ENCODE measurements at places on chromosomes 4 and X. TPM values are rescaled to one million over a fixed set of nuclear protein-coding genes. Genes with fewer than 3 reads are reported as not detected.

GRCh38 chrX:39819921-39820849 is 277.6 kb downstream of the BCOR start:
- no peak for DNase-seq

- no peak for DNase-seq
These were observed 118.7 kb upstream of the AP1S2 start for GRCh38 chrX:15973299-15973698.

DNA sequence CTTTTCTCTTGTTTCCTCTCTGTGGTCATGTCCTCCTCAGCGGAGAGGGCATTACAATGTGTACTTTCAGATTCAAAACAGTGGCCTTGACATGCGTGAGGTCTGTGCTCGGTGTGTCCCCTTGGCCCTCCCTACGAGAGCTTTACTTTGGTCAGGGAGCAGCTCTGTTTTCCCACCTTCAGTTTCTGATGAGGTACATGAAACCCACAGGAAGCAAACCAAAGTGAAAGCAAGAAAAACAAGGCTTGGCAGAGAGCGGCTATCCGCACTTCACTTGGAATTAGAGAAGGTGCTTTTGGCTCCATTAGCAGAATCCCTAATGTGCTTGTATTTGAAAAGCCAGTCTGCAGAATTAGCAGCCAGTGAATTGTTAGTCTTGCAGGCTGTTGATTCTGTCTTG is 19.5 kb upstream of the BOD1L1 start:
- DNase-seq, result no peak

GRCh38 chr4:130356873-130357272 is 1260.9 kb downstream of the C4orf33 start:
- no peak for DNase-seq

DNA sequence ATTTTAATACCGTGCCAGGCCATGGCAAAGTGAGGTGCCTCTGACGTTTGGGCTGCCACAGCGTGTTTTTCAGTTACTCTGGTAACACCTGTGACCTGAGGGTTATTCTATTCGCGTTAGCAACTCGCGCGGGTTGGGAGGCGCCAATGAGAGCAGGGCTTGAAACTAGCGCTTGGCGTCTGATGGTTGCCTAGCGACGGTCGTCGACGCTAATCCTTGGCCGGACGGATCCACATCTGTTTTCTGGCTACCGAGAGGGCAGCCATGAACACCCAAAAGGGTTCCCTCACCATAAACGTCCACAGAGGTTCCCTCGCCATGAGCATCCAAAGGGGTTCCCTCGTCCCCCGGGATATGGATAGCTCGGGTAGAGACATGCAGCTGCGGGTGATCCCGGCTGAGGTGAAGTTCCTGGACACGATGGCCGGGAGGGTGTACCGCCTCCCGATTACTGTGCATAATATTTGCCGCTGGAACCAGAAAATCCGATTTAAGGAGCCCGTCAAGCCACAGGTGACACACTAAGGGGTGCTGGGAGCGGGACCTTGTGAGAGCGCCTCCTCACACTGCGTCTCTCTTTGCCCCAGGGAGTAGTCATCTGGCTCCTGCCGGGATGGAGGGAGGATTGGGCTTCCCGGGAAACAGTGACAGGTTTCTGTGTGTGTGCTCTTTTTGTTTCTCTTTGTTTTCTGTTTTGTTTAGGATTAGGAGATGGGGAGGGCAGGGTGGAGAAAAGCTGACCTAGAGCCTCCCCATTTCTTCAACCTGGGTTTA is at the start of gene CFAP47:
Gene CFAP47, plus strand, starts transcription at position 199 of the 774 bp plus-strand sequence. Its CDS starts 66 bp downstream, at position 265.
- peak; percentile 33 for DNase-seq

DNA sequence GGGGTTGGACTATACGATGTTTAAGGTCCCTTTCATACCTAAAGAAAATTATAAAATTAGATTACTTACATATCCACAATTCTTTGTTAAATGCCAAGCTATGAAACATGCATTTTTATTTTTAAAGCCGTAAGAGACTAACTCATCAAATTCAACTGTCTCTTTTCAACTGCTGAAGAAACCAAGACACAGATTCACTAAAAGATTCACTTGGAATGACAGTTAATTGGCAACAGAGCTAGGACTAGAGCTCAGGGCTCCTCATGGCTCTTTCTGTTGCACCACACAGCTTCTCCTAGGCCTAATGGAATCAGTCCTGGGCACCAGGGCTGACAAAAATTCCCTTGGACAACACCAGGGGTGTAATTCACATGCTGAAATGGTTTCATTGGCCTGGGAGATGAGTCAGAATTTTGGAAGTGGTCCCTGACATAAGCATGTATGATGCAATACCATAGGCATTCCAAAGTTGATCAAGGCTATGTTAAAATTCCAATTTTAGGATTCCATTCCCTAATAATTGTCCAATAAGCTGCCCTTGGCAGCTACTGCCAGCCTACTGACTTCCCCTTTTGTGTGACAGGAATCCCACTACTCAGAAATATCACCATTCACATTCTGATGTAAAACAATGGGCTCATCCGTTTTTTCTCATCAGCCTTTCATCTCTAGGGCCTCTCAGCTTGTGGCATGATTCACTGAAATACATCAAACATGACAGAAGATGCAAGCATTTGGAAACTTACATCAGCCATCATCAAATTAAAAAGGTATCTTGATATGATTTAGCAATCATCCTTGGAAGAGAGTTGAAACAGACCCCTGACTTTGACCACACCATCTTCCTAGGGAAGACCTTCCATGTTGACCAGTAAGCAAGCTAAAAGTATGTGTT is 54.2 kb downstream of the PLAC1 start:
- DNase-seq, result no peak

GRCh38 chr4:6293661-6294060 is 24.0 kb downstream of the WFS1 start:
- DNase-seq, result no peak

- DNase-seq, result no peak
These were observed 37.8 kb downstream of the ACSL1 start for GRCh38 chr4:184787766-184788503.

GRCh38 chr4:4385729-4386295 is 1.1 kb upstream of the NSG1 start:
- DNase-seq, result no peak

- no peak for DNase-seq
These were observed 781.4 kb downstream of the PCDH18 start for GRCh38 chr4:136750897-136751296.

DNA sequence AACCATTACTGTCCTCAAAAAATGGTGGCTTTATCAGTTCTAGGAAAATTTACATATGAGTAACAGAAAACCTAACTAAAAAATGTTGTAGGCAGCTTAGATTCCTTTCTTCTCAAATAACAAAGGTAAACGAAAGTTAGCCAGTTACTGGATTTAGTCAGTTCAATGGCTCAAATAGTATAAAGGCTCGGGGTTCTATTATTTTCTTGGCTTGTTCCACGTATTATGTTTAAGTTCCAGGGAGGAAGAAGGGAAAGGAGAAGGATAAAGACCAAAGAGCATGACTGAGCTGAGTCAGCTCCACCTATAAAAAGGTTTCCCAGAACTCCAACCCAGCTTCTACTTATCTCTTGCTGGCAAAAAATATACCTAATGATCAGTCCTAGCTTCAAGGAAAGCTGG is 41.0 kb upstream of the MAB21L2 start:
- DNase-seq, result no peak

DNA sequence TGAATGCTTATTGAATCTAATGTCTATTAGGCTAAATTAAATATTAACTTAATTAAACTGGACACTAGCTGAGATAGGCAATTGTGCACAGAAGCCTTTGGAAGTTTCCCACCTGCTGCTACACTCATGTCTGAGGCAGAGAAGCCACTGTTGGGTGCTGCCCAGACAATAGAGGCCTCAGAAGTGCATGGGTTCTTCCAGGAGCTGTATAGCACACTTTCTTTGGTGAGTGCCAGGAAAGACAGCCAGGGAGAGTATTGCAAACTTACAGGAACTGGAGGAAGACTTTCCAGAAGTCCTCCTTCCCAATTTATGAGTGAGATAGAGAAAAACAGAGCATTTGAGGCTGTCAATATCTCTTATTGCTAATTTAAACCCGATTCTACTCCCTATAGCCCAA is 89.9 kb downstream of the GPAT3 start:
- no peak for DNase-seq

GRCh38 chr4:3489451-3489962 is 26.4 kb downstream of the DOK7 start:
- no peak for DNase-seq

DNA sequence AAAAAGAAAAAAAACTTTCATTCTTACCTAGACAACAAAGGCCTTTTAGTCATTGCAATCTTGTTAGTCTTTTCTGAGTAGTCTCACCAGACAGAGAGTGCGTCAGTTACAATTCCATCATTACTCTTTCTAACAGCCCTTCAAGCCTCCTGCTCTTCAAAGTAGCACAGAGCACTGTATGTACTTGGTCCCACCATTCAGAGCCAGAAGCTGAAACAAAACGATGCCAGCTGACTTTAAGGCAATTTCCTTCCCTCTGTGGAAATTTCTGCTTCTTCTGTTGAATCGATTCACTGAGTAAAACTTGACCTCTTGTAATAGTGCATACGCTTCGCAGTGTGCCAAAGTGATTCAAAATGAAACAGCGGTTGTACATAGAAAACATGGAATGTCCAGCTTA is 57.7 kb upstream of the TENM3 start:
- no peak for DNase-seq

- DNase-seq, result no peak
These were observed 7.3 kb downstream of the GRPEL1 start for GRCh38 chr4:7060346-7061150.

DNA sequence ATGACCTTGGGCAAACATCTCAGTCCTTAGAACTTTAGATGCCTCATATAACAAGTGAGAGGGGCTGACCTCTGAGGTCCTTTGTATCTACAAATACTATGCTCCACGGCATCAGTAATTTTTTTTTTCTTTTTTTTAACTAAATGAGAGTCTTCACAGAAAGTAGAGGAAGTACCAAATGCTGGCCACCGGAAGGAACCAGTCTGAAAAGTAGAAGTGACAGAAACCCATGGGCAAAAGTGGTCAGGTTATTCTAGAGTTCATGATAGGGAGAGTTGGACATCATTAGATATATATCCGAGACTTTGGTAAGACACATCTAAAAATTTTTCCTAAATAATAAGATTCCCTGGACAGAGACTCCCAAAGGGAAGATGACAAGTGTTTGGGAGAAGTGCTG is 53.7 kb downstream of the COQ2 start:
- DNase-seq, result no peak

GRCh38 chr4:89645482-89645881 is 191.5 kb downstream of the SNCA start:
- no peak for DNase-seq

DNA sequence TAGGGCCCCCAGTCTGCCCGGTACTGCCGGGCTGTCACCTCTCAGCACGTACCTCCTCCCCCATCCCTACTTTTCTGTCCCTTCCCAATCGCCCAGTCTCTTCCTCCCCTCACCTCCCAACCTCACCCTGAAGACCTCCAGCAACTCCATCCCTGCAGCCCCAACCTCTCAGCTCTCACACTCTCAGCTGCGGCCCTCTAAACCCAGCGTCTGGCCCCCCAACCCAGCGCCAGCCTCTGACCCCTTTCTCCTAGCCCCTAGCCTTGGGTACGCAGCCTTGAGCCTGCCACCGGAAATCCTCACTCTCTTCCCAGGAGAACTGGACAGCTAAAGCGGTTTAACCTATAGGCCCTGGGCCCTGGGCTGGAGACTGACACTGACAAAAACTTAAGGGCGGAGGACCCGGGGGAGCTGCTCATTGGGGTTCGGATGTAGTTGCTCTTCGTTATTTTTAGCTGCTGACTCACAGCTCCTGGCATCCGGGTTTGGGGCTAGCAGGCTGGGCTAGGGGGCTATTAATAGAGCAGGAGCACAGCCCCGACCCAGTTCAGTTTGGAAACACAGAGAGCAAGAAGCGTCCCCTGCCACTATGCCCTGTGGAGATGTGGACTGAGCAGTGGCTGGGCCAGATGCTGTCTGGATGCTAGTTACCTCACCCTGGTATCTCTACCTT is 9.6 kb upstream of the DLG3 start:
- DNase-seq, result no peak

GRCh38 chr4:89158884-89159503 is 47.7 kb downstream of the TIGD2 start:
- DNase-seq, result no peak

DNA sequence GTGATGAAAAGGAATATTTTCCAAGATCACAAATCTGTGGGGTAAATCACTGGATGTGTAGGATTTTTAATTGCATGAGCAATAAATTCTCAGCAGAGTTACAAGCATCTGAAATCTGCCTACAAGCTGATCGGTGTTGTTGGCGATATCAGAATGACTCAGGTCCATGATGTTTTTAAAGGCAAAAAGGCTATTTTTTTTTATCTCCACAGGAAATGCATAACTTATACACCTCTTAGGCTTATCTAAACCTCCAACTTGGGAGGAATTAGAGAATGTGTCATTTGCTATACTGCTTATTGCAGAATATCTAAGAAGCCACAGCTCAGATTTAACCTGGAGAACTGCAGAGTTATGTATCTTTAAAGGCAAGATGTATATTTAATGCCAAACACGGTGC is 61.6 kb downstream of the KIT start:
- DNase-seq, result no peak

- DNase-seq, result no peak
These were observed 34.4 kb upstream of the SH3RF1 start for GRCh38 chr4:169305173-169305572.

DNA sequence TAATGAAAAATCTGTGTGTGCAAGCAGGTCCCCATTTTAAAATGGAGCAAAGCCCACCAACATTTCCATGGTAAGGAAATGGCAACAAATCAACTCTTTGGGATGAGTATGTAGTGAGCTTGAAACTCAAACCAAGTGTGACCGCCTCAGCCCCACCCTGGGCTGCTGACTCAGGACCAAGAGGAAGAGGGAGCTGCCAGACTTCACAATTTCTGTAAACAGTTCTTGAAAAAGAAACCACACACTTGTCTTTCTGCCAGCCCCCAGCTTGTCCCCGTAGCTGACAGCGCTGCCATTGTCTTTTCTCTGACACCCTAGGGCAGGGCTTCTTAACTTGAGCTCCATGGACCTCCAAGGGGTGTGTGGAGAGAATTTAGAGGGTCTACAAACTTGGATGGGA is 10.3 kb downstream of the RTL5 start:
- DNase-seq, result peak; percentile 58

- DNase-seq, result no peak
These were observed 610.1 kb downstream of the TECRL start for GRCh38 chr4:63799166-63799565.

DNA sequence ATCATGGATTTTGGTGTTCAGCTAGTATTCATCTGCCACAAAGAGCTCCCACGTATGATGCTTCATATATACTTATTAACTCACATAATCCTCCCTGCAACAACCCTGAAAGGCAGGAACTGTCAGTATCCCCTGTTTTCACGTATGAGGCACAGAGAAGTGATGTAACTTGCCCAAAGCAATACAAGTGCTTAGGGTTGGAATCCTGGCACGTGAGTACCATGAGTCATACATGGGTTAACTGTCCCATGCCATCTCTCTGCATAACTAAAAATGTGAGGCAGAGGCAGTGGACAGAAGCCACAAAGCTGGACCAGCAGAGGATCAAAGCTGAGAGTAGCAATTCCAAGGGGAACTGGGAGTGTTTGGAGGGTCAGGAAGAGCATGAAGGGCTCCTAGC is 35.7 kb upstream of the EGFL6 start:
- no peak for DNase-seq

- DNase-seq, result no peak
These were observed 16.8 kb downstream of the CLDN22 start for GRCh38 chr4:183303301-183303700.

GRCh38 chrX:115696039-115696438 is 135.1 kb downstream of the PLS3 start:
- DNase-seq, result no peak

The MPC1L gene
- total RNA-seq, result not detected

The STK26 gene
- 10.8 TPM for total RNA-seq

The CPEB2 gene
- total RNA-seq, result 33.2 TPM

The AFM gene
- total RNA-seq, result not detected

The KLF3 gene
- total RNA-seq, result 146 TPM

The GAGE12E gene
- total RNA-seq, result not detected

The ALAS2 gene
- total RNA-seq, result not detected

The TASL gene
- 1.4 TPM for total RNA-seq

Measured in left colon (tissue), 2 donors.